Stimulated activated naive CD4-positive, alpha-beta T cell (primary cell): ENCODE measurements at places on chromosomes 4 and X.

DNA sequence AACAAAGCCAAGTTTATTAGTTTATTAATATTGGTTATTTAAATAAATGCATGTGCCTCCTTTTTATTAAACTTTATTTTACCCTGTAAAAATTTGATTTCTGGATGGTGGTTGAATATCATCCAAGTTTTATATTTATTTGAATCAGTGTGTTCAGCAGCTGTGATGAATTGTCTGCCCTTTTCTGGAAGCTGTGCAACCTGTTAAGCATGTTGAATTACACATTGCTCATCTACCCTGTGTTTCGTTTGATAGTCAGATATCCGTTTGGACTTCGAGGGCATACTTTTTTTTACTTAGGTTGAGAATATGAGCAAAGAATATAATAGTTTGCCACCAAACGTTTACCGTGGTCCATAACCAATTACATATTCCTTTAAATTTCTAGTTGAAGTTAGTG lies 95.8 kb upstream of the TENM3 start:
- no peak for DNase-seq

DNA sequence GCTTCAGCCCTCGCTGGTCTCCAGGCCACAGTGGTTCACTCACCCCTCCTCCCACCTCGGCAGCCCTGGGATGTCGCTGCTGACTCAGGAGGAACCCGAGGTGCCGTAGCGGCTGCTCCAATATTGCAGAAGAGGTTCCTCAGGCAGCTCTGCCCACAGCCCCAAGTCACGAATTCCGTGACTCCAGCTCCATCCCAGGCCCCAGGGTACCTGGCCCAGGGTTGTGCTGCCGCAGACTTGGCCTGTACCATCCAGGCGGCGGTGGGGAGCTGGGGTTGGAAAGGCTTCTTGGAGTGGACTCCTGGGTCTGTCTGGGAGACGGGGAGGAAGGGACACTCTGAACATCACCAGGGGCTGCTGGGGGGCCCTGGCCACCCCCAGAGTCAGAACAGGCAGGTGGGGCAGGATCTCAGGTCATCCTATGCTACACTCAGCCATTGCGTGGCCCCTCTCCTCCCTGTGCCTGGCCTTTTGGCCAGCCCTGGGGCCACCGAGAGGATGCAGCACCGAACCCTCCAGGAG lies 728 bp upstream of the HGFAC start:
- no peak for DNase-seq

GRCh38 chr4:2816401-2816954 lies 23.6 kb downstream of the SH3BP2 start:
- DNase-seq: no peak

GRCh38 chrX:26788402-26788998 lies 572.5 kb downstream of the MAGEB5 start:
- no peak for DNase-seq

DNA sequence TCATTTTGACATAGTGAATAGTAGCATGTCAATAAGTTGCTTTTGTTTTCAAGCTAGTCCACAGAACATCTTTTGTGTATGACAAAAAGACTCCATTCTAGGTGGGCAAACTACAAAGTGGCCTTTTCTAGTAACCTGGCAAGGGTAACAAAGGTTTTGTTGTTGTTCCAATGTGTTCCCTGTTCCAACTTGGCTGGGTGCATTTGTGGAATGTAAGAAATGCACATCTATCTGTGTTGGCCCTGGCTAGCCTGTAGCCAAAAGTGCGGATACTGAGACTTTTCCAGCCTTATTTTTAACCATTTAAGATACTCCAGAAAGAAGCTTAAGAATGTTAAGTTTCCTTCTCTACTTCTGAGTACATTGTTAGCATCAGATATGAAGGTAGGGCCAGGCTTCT lies 118.7 kb upstream of the CHRDL1 start:
- DNase-seq: no peak

DNA sequence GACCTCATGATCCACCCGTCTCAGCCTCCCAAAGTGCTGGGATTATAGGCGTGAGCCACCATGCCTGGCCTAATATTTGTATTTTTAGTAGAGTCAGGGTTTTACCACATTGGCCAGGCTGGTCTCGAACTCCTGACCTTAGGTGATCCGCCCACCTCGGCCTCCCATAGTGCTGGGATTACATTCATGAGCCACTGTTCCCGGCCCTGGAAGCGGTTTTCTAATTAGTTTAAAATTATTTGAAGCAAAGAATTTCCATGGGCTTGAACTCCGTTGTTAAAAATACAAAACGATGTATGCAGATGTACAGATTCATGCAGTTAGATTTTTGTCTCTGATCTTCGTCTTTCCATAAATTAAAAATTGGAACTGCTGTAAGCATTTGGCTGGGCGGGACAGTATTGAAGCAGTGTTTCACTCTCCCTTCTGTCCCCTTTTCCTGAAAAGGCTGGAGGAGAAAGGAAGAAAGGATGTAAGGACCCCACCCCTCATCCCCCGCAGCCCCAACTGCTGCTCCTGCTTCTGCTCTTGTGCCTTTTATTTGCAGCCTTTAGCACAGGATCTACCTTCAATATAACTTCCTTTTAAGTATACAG lies 12.0 kb downstream of the TRAPPC11 start:
- no peak for DNase-seq

DNA sequence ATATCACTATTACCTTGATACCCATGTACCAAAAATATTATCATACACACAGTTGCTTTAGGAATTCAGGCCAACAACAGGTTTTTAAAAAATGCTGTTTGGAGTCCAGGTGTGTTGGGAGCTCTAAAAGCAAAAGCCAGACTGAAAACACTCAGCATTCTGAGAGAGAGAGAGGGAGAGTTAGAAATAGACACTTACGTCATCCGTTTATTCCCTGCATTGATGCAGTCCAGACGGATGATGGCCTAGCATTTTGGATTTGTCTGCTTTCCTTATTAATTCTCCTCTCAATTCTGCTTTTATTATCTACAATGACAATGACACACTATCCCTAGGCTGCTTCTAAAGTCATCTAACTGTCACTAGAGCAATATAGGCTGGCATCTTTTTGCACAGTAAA lies 358.3 kb upstream of the BOD1L1 start:
- DNase-seq: no peak
